ENCODE measurements at places on chromosomes 1 and 21.

DNA sequence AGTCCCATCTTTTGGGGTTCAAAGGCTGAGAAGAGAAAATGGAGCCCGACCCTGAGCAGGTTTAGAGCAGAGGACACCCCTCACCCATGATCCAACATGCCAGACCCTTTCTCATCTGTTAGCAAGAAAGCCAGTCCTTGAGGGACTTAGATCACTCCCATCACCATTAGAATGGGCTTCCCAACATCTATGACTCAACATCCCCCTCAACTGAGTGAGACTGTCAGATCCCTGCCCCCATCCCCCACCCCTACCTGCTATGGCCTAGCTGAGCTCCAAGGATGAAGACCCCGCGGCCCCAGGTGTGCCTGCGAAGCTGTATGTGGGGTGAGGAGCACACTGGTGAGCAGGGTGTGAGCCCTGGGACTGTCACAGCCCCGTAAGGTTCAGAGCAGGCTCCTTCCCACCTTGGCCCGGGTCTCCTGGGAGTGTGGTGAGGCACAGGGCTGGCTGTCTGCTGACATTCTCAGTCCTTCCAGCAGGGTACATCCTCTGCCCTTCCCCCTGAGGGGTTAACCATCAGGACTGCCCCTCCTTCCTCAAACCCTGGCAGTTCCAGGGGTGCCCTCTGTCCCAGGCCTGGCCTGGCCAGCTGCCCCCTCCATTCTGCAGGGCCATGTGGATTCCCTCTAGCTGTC lies 21.4 kb upstream of the BLACAT1 start:
- no peak for DNase-seq

GRCh38 chr1:25135909-25136308 lies 96.4 kb downstream of the SYF2 start:
- DNase-seq: no peak

- DNase-seq: no peak
Measured at GRCh38 chr21:31133243-31133830, 95.1 kb upstream of the KRTAP19-8 start.

DNA sequence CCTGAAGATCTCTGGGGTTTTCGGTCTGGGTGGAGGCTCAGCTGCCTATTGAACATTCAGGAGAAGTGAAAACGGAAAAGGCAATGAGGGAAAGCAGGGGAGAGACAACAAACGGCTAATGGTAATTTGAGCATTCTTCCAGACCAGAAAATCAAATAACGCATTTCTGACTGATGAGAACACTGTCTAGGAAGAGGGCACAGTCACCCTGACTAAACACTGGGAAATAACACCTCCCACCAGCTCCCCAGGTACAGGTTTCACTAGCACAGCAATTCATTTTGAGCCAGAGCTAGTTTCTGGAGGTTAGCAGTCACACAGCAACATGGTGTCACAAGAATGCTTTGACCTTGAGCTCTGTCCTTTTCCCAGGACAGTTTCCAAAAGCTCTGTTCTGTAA lies 21.1 kb downstream of the NCF2 start:
- no peak for DNase-seq

GRCh38 chr1:29632806-29633615 lies 396.7 kb downstream of the PTPRU start:
- no peak for DNase-seq

- DNase-seq: no peak
Measured at GRCh38 chr1:2941907-2942306, 79.4 kb upstream of the ACTRT2 start.

DNA sequence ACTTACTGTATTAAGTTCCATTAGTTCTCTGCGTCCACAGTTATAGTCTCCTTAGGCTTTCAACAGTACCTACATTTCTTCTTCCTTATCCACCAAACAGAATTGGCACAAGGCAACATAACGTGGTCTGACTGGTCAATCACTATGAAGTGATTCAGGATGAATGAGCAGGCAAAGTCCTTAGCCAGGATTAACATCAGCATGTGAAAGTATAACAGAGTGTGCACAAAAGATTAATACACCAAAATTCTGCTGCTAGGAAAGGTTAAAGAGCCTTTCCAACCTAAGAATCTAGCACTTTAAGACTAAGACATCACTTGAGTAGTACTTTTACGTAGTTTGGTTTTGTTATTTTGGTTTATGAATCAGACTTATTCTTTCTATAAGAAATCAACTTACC lies 15.8 kb downstream of the DEPDC1 start:
- DNase-seq: no peak

GRCh38 chr1:51636764-51637522 lies 20.1 kb downstream of the OSBPL9 start:
- no peak for DNase-seq

DNA sequence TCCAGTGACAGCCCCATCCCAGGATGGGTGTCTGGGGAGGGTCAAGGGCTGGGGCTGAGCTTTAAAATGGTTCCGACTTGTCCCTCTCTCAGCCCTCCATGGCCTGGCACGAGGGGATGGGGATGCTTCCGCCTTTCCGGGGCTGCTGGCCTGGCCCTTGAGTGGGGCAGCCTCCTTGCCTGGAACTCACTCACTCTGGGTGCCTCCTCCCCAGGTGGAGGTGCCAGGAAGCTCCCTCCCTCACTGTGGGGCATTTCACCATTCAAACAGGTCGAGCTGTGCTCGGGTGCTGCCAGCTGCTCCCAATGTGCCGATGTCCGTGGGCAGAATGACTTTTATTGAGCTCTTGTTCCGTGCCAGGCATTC lies 24.2 kb downstream of the PCSK9 start:
- DNase-seq: no peak

- DNase-seq: no peak
Measured at GRCh38 chr1:233518344-233518743, 95.6 kb upstream of the KCNK1 start.

DNA sequence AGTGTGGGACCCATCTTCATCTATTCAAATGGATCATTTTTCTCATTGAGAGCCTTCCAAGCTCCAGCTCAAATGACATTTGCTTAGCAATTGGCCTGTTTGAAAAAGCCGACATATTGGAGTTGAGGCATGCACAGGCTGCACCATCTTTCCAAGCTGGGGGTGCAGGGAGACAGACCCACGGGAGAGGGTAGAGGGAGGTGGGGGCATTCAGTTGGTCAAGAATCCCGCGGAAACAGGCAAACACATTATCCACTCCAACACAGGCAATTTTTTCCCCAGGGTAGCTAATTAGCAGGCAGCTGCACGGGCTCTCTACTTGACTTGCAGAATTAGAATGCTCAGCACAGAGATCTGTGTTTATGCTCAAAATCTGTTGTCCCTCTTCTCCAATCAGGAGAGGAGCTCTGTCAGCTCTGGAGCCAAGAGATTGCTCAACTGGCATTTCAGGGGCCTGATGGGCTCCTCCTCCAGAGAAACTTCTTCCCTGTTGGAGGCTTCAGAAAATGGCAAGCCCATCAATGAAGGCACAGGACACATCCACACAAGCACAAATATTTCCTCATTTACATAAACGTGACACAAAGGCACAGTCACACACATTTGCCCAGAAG lies 267.8 kb downstream of the FOXD2 start:
- no peak for DNase-seq

- no peak for DNase-seq
Measured at GRCh38 chr1:202357506-202357905, 9.0 kb downstream of the PPP1R12B start.

DNA sequence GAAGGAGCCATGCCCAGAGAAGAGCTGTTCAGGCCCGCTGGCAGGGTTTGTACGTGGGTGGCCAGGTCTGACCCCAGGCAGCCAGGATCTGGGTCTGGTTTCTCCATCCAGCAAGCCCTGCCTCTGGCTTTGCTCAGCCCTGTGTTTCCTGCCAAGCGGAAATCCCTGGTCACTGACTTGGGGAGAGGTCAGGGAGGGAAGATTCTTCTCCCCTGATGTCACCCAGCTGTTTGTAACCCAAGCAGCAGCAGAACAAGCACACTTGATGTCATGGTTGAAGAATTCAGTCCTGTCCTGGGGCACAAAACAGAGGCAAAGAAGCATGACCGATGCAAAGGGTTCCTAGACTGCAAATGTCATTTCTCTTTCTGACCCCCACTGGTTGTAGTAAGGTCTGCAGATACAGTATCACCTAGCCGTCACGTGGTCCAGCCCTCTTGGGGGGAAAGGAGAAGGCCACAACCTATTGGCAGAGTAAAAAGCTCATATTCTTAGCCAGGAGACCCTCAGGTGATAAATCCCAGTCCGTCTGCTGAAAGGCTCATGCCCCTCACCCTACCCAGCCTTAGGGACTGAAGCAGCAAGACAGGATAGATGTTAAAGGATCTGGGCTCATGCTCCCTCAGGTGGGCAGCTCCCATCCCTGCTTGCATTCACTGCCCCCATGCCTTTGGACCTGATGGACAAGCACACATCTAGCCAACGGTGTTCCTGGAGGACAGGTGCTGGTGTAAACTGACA lies 120.9 kb downstream of the SYT2 start:
- DNase-seq: peak; percentile 85

DNA sequence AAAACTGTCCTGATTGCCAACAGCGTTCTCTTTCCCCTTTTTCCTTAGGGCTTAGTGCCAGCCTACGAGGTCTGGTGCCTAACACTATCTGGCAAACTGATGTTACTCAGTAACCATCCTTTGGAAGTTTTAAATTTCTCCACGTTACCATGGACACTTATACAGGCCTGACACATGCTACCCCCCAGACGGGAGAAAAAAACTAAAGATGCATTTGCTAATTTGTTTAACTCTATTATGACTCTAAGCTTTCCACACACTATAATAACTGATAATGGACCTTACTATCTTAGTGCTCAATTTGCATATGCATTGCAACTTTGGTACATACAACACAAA lies 36.8 kb downstream of the CLCA1 start:
- DNase-seq: no peak

DNA sequence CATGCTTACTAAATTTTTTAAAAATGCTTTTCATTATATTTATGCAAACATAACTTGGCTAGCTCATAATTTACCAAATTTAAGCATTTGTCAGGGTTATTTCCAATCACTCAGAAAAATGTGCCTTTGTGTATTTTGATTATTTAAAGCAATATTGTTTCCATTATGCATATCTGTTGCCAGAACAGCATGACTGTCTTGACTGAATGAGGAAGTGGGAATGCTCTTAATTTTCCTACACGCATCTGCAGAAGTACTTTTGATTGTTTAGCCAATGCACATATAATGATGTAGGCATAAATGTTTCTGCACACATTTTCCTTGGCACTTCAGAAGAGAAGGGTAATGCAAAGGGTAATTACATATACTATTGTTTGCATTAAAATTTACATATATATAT lies 92.5 kb upstream of the ADGRL2 start:
- no peak for DNase-seq

GRCh38 chr1:82225421-82226185 lies 424.9 kb downstream of the ADGRL2 start:
- peak; percentile 49 for DNase-seq

GRCh38 chr1:63988941-63989340 lies 214.5 kb upstream of the UBE2U start:
- DNase-seq: no peak

- no peak for DNase-seq
Measured at GRCh38 chr1:217072926-217073325, 349.7 kb upstream of the ESRRG start.

DNA sequence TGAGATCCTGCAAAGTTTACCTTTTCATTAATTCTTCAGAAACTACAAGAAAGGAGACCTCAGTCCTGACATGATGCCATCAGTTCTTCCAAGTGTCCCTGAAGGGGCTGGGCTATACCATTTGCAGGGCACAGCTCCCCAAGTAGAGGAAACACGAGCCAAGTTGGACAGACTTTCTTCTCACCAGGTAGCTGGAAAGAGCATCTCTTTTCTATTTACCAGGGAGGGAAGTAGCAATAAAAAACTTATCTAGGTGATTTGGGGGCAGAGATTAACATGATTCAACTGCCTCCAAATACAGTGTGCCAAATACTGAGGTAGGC lies 103.9 kb upstream of the KCND3 start:
- no peak for DNase-seq

- DNase-seq: peak; percentile 95
Measured at GRCh38 chr1:84365225-84366221, 32.8 kb upstream of the DNASE2B start.

DNA sequence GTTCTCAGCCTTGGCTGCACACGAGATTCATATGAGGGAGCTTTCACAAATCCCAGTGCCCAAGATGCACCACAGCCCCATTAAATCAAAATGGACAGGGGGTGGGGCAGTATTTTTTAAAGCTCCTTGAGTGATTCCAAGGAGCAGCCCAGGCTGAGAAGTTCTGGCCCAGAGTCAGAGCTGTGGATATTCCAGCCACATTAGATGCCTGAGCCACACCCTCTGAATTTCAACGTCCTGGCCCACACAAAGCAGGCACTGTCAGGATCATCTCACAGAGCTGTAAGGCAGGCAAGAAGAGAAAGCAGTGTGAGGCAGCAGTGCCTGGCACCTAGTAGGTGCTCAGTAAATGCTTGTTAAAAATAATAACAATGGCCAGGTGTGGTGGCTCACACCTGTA lies 37.4 kb downstream of the PAX7 start:
- no peak for DNase-seq
